Activated CD8-positive, alpha-beta memory T cell treated with anti-CD3 and anti-CD28 coated beads, Interleukin-2, amount 50 U/mL, for 48 hours (primary cell): ENCODE measurements at places on chromosomes 1 and 21.

DNA sequence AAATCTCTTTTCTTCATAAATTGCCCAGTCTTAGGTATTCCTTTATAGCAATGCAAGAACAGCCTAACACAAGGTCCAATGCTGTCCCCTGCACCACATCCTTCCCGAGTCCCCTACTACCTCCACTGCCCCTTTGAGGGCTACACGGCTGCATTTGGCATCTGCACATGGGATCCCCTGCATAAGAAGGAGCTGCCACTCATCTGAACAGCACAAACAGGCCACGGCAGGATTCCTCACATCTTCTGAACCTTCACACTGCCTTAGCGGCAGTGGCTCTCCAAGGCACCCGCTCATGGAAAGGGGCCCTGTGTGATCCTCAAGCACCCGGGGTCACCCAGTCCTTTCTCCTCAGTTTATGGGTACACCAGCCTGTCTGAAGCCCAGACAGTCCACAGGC is 29.2 kb upstream of the BACE2 start:
- no peak for DNase-seq

- no peak for DNase-seq
Measured at GRCh38 chr1:78715181-78715661, 65.6 kb downstream of the IFI44 start.

GRCh38 chr1:9792156-9793042 is 31.4 kb downstream of the CLSTN1 start:
- no peak for DNase-seq

DNA sequence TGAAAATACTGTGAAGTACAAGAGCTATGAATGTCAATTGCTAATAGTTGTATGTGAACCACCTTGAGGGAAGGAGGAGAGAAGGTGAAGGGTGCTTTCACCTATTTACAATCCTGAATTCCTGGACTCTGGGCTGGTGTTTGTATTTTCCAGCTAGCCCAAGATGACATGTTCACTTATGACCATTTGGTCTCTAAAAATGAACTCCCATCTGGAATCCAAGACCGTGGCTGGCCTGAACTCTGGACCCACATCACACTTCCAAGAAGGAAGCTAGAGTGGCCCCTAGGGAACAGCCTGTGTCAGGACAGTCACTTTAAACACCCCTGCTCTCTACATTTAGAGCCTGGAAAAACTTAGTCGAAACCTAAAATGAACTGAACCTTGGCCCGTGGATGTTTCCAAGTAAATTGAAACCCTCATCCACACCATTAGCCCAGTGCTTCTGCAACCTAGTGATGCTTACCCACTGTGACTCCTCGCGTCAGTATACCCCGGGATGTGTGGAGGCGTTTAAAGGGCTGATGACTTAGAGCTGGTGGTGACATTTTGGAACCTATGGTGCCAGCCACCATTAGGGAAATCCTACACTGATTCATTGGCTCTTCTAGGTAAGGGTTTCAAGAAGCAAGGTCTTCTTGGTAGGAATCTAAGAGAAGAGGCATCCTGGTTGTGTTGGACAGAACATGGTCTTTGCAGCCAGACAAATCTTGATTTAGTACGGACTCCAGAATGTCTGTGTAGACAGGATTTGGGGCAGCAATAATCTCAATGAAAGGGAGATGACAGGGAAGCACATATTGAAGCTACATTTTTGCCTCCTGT is 171.5 kb upstream of the IRF2BP2 start:
- DNase-seq: no peak

- no peak for DNase-seq
Measured at GRCh38 chr1:77018761-77019160, 151.5 kb downstream of the ST6GALNAC5 start.

GRCh38 chr21:29817450-29817849 is 122.3 kb downstream of the GRIK1 start:
- DNase-seq: no peak

DNA sequence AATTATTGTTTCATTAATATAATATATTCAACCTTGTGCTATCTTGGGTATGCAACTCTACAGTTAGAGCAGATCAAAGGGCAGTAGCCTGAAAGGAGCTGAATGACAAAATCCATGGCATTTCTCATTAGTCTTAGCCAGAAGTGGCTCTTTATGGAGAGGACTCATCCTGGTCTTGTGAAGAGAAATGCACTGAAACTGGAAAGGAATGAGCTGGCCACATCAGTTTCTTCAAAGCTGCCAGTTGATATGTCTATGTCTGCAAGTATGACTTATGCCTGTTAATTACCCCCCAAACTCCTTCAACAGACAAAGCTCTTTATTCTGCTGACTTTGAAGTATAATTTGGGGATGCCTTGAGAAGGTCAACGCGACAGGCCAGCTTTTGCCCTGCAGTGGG is 119.0 kb upstream of the UBE2U start:
- no peak for DNase-seq

DNA sequence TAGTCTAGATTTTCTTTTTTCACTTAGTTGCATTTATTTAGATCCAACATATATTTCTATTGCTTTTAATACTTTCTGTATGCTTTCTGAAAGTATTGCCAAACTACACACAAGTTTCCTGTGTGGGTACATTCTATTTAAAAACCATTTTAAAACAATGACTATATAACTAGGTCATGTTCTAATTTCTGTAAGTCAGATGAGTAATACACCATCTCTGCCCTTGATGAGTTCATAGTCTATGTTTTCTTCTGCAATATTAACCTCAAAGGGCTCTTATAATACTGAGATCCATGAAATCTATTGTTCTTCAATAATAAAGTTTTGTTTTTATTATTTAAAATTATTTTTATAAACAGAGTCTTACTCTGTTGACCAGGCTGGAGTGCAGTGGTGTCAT is 68.3 kb downstream of the RNASEL start:
- no peak for DNase-seq

- DNase-seq: no peak
Measured at GRCh38 chr1:31666263-31666963, 21.7 kb upstream of the PEF1 start.
